Stimulated activated CD8-positive, alpha-beta memory T cell treated with anti-CD3 and anti-CD28 coated beads, Interleukin-4, amount 100 ng/mL, for 4 hours (primary cell): ENCODE measurements at places on chromosomes 1 and 21.

- DNase-seq = no peak
These were observed 70.0 kb downstream of the FAAP20 start for GRCh38 chr1:2124446-2125198.

DNA sequence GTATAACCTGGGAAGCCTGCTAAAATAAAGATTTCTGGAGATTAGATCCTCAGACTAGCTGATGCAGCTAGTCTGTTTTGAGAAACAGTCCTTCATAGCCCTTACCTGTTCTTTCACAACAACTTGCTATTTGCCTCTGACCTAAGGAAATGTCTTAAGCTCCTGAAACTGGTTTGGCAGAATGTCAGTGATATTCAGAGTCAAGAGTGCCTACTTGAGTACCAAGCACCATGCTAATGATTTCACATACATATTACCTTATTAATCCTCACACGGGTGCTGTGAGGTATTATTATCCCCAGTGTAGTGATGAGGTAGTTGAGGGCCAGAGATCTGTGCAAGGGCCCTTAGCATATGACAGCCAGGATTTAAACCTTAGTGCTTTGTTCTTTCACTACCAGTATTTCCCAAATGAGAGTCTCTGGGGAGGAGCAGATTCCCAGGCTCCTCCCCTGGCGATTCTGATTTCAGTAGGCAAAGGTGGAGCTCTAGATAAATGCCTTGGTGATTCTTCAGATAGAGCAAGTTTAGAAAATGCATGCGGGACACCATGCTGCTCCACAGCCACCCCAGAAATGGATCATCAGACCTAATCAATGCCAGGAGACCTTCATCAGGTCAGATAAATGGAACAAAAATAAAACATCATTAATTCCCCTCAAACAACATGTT lies 47.4 kb upstream of the WNT2B start:
- no peak for DNase-seq

- DNase-seq = no peak
These were observed 8.9 kb upstream of the LEFTY1 start for GRCh38 chr1:225897595-225898514.

DNA sequence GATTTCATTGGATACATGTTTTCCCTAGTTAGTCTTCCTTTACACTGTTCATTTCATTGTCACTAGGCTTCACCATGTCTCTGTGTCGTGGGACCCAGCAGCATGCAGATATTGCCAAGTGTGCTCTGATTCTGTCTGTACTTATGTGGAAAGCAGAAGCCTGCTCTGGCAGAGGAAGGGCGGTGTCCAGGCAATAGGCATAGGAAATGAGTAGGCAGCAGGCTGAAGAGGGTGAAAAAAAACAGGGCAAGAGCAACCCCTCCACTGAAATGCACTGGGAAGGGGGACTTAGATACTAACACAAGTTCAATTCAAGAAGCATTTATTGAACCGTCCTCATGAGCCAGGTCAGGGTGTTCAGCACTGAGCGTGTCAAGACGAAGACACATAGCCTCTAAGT lies 85.2 kb upstream of the VAV3 start:
- no peak for DNase-seq

- no peak for DNase-seq
These were observed 10.1 kb upstream of the TIAM1 start for GRCh38 chr21:31354122-31354521.

DNA sequence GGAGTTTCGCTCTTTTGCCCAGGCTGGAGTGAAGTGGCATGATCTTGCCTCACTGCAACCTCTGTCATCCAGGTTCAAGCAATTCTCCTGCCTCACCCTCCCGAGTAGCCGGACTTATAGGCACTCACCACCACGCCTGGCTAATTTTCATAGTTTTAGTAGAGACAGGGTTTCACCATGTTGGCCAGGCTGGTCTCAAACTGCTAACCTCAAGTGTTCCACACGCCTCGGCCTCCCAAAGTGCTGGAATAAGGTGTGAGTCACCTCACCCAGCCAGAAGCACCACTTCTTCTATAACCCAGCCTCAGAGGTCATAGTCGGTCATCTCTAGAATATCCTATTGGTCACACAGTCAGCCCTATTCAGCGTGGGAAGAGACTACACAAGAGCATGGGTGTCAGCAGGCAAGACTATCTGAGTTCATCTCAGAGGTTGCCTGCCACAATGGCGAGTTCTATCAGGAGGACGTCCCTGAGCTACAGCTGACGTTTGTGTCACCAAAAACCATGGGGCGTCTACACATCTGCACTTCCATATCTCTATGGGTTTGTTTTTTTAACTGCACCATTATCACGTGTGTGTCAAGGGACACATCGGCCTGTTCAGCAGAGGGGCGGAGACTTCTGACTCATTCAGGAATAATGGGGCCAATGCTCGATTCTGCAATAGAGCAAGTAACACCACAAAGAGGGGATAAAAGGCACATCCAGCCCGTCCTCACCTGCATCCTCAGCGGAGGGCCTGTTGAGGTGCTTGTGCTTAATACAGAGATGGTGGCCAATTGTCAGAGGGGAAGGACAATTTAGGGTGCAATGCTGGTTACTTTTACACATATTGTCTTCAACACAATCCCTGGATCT lies 256.3 kb upstream of the IRF2BP2 start:
- no peak for DNase-seq

GRCh38 chr21:14493731-14494130 lies 52.4 kb downstream of the SAMSN1 start:
- DNase-seq = no peak

- DNase-seq = no peak
These were observed 17.6 kb downstream of the HTR6 start for GRCh38 chr1:19682257-19682656.

- DNase-seq = no peak
These were observed 89.9 kb downstream of the SGIP1 start for GRCh38 chr1:66623812-66624211.

GRCh38 chr1:159854116-159854692 lies 8.3 kb downstream of the VSIG8 start:
- DNase-seq = no peak

DNA sequence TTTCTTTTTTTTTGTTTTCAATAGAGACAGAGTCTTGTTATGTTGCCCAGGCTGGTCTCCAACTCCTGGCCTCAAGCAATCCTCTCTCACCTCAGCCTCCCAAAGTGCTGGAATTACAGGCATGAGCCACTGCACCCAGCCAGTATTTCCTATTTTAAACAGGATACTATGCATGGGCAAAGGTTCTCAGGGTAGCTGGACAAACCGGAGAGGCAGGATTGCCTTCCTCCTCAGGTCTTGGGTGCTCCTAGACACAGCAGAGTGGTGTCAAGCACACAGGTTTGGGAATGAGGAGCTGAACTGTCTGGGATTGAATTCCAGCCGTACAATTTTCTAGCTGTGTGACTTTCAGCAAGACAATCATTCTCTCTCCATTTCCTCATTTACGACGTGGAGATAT lies 22.9 kb upstream of the HNRNPU start:
- DNase-seq = no peak

- DNase-seq = no peak
These were observed 142.8 kb upstream of the COA6 start for GRCh38 chr1:234230414-234230862.

DNA sequence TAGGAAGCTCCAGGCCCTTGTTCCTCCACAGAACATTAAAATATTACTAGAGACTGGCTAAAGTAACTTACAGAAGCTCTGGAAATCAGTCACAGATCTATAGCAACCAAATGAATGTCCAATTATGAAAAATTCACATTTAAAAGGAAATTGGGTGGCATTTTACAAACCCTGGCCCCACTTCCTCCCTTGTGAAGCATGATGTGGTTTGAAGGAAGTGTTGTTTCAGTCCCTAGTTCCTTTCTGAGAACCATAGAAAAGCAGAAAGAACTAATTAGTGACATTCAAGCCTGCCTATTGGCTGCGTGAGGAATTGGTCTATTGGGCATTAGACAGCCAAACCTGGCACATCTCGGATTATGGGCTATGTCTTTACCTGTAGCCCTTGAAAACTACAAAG lies 649.7 kb upstream of the NEGR1 start:
- no peak for DNase-seq

- DNase-seq = no peak
These were observed 40.8 kb upstream of the MPZL1 start for GRCh38 chr1:167681024-167681423.

DNA sequence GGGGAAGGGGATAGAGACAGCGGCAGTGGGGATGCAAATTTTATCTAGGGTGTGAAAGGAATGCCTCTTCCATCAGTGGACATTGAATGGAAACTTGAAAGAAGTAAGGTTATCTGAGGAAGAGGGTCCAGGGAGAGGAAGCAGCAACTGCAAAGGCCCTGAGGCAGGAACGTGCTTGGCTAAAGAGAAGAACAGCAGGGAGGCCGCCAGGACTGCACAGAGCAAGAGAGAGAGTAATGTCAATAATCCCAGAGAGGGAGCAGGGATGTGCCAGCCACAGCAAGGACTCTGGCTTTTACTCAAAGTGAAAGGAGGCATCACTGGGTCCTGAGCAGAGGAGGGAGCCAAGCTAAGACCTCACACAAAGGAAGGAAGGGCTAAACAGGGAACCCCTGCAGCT lies 50.9 kb downstream of the KCND3 start:
- DNase-seq = no peak

DNA sequence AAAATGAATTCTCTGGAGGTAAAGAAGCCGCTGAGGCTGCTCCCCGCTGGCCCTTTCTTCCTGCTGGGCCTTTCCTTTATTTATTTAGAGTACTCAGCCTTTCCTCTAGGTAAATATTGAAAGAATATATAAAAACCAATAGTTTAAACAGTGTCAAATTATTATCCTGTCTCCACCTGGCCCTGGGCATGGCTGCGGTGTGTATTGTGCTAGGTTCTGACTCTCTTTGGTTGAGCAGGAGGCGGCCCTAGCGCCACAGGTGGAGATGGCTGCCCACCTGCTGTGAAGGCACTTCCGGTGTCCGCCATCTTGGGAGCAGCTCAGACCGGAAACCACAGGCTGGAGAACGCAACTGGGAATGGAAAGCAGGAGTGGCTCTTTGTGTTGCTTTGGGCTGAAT lies 29.0 kb upstream of the CLDN14 start:
- no peak for DNase-seq

- peak; percentile 62 for DNase-seq
These were observed 334 bp downstream of the PRDM15 start for GRCh38 chr21:41878831-41879189.

DNA sequence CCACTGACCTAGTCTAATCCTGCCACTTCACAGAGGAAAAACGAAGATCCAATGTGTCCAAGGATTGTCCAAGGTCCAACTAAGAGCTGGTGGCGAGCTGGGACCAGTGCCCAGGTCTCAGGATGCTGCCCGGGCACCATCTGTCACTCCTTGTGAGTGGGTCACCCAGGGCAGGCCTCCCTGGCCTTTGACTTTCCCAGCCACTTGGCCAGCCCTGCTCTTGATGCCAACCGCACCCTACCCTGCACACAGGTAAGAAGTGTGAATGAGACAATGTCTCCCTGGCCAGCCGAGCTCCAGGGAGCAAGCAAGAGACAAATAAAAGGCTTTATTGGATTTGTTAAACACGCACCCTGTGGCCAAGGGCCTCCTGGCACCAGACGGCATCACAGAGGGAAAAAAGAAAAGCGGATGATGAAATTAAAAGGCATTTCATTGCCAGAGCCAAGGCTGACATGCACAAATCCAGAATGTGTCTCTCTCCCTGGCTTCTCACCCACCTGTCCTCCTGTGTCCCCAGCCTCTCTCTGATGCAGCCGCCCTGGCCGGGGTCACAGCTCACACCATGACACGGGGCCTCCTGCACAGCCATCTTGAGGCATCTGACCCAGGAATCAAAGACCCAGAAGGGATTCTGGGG lies 72.8 kb downstream of the CAMK2N1 start:
- DNase-seq = no peak

- DNase-seq = no peak
These were observed 28.4 kb downstream of the PARK7 start for GRCh38 chr1:7989762-7990428.

DNA sequence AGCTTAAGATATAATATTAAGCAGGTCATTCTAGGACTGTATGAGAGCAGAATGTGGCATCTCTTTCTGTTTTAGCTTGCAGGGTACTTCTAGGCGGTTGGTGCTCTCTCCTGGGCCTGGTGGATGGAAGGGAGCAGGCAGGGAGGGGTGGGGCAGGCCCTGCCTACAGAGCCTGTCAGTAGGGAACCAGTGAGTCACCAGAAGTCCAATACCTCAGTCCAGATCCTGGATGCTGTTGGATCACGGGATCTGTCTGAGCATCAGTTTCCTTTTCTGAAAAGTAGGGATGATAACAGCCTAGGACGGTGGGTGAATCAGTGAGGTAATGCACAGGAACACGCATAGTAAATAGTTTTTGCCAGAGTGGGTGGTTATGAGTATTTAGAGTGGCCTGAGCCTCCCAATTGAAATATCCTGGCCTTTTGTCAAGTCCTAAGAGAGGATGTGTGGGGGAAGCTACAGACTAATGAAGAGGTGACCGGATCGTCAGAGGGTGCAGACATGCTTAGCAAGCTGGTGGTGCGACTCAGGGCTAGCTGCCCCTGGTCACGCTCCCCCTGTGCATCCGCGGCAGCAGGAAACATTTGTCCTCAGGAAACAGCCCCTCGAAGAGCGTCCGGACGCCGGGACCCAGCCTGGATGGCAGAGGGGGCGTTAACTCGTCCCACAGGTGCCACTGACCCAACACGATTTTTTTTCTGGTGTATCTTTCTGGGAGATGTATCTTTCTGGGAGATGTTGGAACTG lies 23.9 kb downstream of the NAV1 start:
- no peak for DNase-seq

GRCh38 chr1:172713466-172713865 lies 54.6 kb downstream of the FASLG start:
- DNase-seq = no peak

DNA sequence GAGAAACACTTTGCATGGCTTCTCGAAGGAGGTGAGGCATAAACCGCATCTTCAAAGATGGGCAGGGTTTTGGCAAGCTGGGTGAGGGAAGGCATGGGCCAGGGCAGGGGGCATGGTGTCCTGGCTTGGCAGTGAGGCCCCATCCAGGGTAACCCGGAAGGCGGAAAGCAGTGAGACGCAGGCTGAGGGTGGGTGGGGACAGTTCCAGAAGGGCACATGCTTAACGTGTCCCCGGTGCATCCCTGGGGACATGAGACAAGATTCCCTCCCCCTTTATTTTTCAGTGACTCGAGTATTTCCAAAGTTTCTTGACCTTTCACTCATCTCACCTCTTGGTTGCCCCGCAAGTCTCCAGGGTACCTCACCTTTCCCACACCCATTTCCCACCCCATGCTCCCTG lies 122.8 kb upstream of the SLC25A33 start:
- DNase-seq = no peak
